ENCODE measurements at places on chromosomes 5 and 9.

DNA sequence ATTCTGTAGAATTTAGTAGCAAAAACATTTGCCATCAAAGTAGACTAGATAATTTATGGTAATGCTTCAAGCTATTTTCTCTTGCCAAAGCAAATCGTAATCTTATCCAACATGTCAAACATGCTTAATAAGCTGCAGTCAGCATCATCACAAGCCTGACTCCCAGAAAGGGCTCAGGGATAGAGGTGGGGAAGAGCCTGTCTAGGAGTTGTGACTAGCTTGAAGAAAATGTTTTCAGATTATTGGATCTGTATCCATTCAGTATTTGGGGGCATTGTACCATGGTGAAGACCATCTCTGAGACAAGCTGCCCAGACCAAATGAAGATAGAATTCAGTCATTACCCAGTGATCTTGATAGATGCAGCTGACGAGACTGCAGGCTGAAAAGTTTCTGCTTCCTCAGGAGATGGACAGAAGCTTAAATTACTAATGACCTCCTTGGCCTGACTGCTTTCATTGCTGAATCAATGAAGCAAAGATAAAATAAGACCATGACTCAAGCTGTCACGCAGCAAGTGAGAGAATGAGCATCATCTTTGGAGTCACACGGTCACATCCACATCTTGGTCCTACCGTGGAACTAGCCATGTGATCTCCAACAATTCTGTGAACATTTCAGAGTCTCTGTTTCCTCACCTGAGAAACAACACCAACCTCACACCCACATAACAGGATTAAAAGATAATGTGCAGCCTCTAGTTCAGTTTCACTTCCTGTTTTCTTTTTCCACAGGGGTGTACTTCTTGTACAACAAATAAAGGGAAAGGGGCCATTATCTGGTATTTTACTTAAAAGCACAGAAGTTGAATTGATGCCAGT is 9.4 kb downstream of the ERAP2 start:
- DNase-seq = no peak

DNA sequence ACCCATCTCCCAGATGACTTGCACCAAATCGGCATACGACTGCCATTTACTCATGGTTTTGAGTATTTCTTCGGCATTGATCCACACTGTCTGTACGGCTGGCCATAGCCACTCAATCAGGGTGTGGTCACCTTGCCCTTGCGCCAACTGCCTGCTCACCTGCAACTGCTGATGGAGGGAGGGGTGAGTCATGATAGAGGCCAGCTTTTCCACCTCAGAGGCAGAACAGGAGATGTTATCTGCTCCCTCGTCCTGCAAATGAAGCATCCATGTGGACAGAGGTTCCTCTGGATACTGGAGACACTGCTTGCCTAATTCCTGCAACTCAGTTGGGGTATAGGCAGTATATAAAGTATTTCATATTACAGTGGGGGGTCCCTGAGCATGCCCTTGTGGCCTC is 85.6 kb upstream of the ATP10B start:
- DNase-seq = no peak

GRCh38 chr9:82327641-82328040 is 339.1 kb downstream of the SPATA31D1 start:
- no peak for DNase-seq

- DNase-seq = no peak
These were observed 87.6 kb downstream of the SEMA6A start for GRCh38 chr5:116487045-116487444.

- no peak for DNase-seq
These were observed 72.4 kb downstream of the CTSL start for GRCh38 chr9:87798261-87798833.

- no peak for DNase-seq
These were observed 125.0 kb upstream of the STC2 start for GRCh38 chr5:173453167-173453566.

GRCh38 chr5:39040875-39041274 is 33.3 kb downstream of the RICTOR start:
- DNase-seq = no peak

DNA sequence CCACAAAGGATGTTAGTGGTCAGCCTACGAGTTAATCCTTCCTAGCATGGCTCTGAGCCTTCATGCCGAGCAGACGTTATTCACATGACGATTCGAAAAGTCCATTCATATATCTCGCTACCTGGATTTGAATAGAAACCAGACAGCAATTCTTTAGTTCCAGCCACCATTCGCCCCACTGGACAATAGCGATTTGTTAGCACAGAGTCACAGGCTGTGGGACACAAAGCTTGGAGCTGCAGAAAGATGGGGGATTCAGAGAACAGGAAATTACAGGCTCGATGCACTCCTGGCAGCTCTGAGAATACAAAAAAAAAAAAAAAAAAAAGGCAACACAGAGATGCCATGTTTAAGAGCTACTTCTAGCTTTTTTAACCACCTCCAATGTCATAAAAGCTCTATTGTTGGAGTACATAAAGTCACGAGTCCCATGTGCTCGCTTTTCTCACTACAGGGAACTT is 110.7 kb downstream of the NR6A1 start:
- DNase-seq = peak; percentile 72

DNA sequence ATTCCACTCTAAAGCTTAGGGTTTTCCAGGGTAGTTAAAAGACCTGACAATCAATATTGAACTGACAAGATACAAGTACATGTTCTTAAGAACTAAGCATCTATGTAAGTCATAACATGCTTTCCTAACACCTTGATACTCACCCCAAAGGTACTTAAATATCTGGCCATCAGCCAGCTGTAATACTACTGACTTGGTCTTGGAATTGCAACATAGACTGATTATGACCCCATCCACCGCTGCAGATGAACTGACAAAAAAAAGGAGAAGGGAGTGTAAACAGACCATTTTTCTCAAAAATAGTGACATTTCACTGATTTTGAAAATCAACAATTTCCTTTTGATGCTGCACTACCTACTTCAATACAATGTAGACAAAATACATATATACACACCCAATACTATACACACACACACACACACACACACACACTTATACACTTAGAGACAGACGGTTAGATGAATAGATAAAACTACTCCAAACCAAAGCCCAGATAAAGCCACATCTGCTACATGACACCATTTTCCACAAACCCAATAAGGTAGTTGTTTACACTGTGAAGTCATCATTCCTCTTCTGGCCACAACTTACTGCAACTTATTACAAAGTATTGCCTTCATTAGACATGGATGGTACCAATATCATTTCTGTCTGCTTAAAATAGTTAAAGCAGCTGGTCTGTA is 30.4 kb downstream of the ELP1 start:
- DNase-seq = peak; percentile 7
